Esophagus squamous epithelium (tissue), 5 donors: ENCODE measurements at places on chromosomes 1 and 21.

DNA sequence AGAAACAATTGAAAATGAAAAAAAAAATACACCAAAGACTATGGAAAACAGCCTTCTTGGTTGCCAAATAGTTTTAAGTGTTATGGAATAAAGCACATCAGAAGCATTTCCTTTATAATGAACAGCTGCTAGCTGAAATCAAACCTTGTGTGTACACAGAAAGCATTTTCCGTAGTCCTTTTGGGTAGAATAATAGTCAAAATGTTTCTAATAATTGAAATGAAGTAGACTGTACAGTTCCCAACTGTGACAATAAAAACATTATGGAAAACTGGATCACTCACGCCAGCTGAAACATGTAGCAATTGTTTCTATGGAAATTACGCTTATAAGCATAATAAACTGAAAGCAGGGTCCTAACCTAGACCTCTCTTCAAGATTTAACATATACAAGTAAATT, 856.3 kb upstream of the B3GALT2 start:
- no peak for DNase-seq

DNA sequence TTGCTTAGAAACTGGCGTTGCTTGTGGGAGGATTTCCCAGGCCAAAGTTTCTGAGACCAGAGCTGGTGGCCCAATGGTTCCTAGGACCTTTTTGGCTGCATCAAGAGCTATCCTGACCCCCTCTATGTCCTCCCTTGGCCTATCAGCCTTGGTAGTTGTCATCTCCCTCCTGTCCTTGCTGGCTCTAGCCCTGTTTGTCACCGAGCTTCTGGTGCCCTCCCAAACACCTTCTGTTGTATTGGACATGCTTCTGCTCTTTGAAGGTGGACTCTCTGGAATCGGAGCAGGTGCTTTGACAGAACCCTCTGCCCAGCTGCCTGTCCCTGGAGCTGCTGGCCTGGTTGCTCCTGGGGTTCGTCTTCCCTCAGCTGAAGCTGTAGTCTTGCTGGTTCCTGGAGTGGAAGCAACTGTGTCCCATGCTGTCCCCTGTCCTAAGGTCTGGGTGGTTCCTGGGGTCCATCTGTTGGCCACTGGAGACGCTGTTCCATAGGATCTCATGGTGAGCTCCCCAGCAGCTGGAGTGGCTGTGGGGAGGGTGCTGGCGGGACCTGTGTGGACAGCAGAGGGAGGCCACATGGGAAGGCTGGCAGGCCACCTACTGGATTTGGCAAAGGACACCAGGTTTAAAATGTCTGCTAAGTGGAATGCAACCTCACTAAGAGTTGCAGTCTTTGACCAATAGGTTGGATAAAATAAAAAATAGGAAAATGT, 9.4 kb downstream of the FCAMR start:
- no peak for DNase-seq

DNA sequence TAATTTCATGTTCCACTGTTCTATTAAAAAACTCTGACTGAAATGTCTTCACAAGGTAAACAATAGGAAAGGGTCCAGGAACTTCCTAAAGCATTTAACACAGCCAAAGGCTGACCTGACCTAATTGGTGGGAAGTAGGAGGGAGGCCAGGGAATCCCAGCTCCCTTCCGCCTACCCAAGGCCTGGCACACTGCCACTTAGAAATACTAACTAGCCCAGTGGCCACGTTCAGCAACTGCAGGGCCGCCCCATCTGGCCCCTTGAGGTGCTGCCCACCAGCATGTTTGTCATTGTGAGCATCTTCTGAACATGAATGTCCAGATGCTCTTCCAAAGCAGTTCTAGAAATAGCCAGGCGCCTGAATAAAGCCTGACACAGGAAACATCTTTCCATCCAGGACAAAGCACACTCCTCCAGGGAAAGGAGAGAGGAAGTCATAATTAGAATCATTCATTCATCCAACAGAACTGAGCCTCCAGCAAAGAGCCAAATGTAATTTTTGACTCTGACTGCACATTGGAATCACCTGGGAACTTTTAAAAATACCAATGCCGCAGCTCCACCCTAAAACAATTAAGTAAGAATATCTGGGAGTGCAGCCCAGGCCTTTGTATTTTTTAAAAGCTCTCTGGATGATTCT, 44.6 kb upstream of the BCL9 start:
- DNase-seq, result no peak

DNA sequence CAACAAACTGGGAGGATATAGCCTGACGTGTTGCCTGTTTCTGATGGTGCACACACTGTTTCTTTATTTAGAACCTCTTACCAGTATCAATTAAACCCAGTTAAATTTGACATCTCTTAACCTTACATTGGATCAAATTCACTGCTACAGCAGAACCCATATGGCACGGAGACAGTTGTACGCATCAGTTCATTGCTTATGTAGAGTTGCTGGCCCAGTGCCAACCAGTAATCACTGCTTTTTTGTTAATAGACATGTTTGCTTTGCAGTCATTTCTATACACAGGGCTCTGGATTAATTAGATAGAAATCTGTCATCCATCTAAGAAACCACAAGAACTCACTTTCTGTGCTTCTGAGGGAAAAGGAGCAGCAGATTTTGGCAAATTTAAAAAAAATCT, 154.0 kb downstream of the RWDD3 start:
- no peak for DNase-seq

GRCh38 chr1:110200666-110201065, 9.4 kb upstream of the KCNC4 start:
- no peak for DNase-seq

DNA sequence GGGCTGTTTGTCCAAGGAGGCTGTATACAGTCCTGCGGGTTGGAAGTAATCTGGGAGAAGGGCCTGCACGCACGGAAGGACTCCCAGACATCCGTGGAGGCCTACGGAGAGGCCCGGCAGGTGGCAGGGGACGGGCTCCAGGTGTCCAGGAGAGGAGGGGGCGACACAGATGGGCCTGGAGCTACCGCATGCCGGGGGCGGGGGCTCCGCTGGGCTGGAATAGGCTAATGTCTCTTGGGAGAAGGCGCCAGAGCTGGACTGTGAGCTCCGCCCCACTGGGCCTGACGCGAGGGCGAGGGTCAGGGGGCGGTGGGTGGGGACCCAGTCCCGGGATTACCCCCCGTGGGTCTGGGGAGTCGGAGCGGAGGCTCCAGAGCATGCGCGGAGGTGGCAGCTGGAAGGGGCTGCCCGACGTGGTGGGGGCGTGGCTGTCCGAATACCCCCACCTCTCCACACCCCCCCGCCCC, 659 bp downstream of the AGO1 start:
- no peak for DNase-seq
